ENCODE measurements at places on chromosomes 6 and 20. TPM values are rescaled to one million over a fixed set of nuclear protein-coding genes. Genes with fewer than 3 reads are reported as not detected.

The CNR1 gene
- total RNA-seq = 20.4 TPM

DNA sequence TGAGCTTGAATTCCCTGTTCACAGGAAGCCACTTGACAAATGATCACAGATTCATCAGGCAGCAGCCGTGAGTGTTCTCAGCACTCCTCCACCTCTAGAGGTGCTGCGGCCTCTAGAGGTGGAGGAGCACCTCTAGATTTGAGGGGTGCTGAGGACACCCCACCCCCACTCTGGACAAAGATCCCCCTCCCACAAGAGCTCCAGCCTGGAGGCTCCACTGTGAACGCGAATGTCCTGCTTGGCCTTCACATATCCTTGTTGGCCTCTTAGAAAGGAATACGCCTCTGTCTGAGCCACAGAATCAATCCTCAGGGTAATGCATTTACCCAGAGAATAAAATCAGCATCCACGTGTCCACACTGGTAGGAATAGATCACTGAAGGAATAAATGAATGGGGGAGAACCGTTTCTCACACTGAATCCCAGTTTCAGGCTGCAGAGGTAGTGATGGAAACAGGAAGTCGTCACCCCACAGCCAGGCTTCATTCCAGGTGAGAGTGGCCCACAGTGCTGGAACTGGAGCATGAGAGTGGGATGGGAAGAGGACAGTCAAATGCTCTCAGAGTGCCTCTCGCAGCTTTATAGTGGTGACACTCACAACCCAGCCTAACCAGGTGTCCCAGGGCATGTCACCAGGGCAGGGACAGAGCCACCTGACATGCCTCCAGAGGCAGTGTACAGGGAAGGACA, 16.6 kb downstream of the NPEPL1 start:
- H3K27ac ChIP-seq = no peak overlapping the region
- H3K4me3 ChIP-seq = no peak overlapping the region
- no peaks in the 10 kb centered on the region for H3K36me3 ChIP-seq
- no peaks in the 10 kb centered on the region for H3K4me1 ChIP-seq
- H3K27me3 ChIP-seq = no peaks in the 10 kb centered on the region

DNA sequence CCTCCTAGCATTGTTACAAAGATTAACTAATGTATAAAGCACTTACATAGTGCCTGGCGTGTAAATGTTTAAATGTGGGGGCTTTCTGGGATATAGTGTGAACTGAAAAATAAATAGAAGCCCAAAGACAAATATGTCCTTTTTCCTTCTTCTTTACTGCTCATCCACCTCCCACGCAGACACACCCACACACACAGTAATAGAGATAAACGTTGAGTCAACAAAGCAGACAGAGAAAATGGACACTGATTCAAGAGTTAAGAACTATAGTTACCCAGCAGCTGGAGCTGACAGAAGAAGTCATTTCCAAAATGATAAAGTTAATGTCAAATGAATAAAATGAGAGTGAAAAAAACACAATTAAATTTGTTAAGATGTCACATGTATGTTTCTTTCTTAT, 68.3 kb downstream of the FHL5 start:
- DNase-seq = no peak
- no peak overlapping the region for H3K4me3 ChIP-seq
- H3K27ac ChIP-seq = no peak overlapping the region
- no peaks in the 10 kb centered on the region for H3K4me1 ChIP-seq
- no peaks in the 10 kb centered on the region for H3K36me3 ChIP-seq

The FAM83B gene
- not detected for total RNA-seq

- peaks cover 34% of the 10 kb centered on the region for H3K27me3 ChIP-seq
- H3K36me3 ChIP-seq = no peaks in the 10 kb centered on the region
- DNase-seq = no peak
These were observed 22.9 kb downstream of the TMC2 start for GRCh38 chr20:2559279-2559626.

The BEND6 gene
- not detected for total RNA-seq

DNA sequence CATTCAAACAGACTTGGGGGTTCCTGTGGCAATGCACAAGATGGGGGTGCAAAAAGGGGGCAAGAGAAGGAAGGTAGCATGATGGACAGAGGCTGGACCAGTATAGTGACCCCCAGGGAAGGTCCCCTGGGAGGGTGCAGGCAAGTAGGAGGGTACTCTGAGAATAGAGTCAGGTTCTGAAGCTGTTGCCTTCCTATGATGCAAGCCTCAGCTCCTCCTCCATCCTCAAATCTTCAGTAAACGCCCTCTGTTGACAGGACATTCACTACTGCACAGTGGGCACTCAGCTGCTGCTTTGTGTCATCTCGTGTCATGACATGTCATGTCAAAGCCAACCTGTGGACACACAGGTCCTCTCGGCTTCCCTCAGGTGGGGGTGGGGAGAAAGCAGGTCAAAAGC, 5.8 kb upstream of the SDCBP2 start:
- H3K4me3 ChIP-seq = no peak overlapping the region
- no peak overlapping the region for H3K27ac ChIP-seq
- H3K36me3 ChIP-seq = no peaks in the 10 kb centered on the region
- peaks cover 14% of the 10 kb centered on the region for H3K4me1 ChIP-seq
- no peaks in the 10 kb centered on the region for H3K27me3 ChIP-seq

The IL20RA gene
- total RNA-seq = not detected

DNA sequence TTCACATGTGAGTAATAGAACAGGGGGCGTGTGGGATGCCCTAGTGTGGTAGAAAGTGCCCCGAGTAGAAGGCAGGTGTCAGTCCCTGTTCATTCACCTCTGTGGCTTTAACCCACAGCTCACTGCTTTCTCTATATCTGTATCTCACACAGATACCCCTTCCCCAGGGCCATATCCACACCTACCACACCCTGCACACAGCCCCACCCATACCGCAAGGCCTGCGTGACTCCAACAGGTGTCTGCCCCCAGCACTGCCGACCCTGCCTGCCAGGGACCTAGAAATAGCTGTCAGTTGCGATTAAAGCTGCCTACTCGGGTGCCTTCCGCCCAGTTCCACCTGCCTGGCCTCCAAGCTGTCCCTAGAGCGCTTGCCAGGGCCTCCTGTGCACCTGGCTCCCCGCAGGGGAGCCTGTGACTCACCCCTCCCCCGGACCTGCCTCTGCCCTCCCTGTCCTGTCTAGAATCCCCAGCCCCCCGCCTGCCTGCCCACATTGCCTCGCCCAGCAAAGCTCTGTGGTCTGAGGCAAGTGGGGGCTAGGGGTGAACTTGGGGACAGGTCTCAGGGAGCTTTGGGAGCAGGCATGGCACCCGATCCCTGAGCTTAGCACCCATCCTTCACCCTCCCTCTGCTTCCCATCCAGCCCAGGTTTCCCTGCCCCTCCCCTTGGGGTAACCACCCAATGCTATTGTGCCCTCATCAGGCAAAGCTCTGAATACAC, 38.3 kb upstream of the ID1 start:
- no peak for DNase-seq
- no peak overlapping the region for H3K4me3 ChIP-seq
- no peak overlapping the region for H3K27ac ChIP-seq
- H3K4me1 ChIP-seq = no peaks in the 10 kb centered on the region
- no peaks in the 10 kb centered on the region for H3K27me3 ChIP-seq
- peaks cover 3% of the 10 kb centered on the region for H3K36me3 ChIP-seq

GRCh38 chr20:48159145-48160008, 374.1 kb upstream of the SULF2 start:
- H3K36me3 ChIP-seq = no peaks in the 10 kb centered on the region
- no peaks in the 10 kb centered on the region for H3K27me3 ChIP-seq
- H3K4me1 ChIP-seq = no peaks in the 10 kb centered on the region
- no peak for DNase-seq
- no peak overlapping the region for H3K4me3 ChIP-seq
- H3K27ac ChIP-seq = no peak overlapping the region

GRCh38 chr6:16163535-16164300, 34.8 kb downstream of the MYLIP start:
- no peak for DNase-seq
- no peak overlapping the region for H3K4me3 ChIP-seq
- no peaks in the 10 kb centered on the region for H3K27me3 ChIP-seq
- H3K36me3 ChIP-seq = no peaks in the 10 kb centered on the region
- no peaks in the 10 kb centered on the region for H3K4me1 ChIP-seq
- no peak overlapping the region for H3K27ac ChIP-seq

DNA sequence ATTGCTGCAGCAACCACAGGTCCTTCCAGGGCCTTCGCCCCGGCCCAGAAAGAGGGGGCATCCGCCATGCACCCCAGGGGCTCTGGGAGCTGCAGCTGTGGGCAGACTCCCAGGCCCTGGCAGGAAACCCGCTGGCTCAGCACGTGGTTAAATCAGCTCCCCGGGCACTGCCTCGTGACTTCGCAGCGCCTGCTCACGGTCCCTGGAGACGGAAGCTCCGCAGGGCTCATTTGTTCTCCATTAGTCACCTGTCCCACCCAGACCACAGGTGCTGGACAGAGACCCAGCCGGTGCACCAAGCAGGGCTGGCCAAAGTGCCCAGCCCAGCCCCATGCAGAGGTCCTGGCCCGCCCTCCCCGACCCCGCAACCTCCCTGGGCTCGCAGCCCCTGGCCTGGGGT, 14.7 kb downstream of the KCNQ2 start:
- no peak overlapping the region for H3K27ac ChIP-seq
- DNase-seq = no peak
- no peak overlapping the region for H3K4me3 ChIP-seq
- H3K36me3 ChIP-seq = no peaks in the 10 kb centered on the region
- peaks cover 11% of the 10 kb centered on the region for H3K27me3 ChIP-seq

The COL20A1 gene
- not detected for total RNA-seq
